ENCODE measurements at places on chromosomes 13 and 19.

- DNase-seq, result no peak
Observed at GRCh38 chr19:46555628-46556280, 45.4 kb upstream of the CALM3 start.

DNA sequence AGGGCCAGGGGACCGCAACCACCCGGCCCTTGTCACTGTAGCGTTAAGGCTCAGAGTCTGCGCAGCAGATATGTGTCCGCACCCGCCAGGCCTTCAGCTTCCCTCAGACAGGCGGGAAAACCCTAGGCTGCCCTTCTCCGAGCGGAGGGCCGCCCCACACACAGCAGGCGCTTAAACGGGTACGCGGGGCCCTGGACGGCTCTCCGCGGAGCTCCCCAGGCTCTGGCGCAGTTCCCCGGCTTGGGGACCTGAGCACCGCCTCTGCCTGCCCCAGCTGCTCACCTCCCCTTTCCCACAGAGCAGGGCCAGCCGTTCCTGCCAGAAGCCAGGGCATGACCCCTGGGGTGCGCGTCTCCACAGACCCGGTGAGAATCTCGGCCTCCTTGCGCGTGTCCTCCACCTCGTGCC is 593 bp downstream of the ZNF135 start:
- no peak for DNase-seq

DNA sequence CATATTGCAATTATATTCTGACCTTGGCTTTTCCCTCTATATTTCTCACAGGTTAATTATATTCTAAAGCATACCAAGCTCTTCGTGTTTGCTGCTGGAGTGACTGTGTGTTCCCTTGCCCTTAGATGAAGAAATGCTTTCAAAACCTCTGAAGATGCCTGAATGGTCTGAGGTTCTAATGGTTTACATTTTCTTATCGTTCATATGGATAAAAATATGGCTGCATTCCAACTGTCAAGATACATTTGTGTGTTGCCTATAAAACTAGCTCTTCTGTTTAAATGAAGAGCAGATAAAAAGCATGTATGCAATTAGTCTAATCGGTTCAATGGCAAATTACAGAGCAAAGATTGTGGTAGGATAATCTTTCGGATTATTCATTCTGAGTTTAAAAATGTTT is 68.4 kb upstream of the ANKRD10 start:
- no peak for DNase-seq

DNA sequence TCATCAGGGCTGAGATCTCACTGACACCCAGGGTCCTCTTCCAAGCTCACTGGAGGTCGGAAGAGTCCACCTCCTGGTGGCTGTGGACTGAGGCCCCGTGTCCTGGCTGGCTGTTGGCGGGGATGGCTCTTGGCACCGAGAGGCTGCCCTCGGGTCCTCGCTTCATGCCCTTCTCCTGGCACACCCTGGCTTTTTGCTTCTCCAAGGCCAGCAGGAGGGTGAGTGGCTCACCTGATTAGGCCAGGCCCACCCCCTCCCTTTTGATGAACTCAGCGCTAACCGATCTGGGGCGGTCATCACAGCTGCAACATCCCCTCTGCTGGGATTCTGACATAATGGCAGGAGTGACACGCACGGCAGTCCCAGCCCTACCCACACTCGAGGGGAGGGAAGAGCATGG is 4.4 kb downstream of the SLC39A3 start:
- no peak for DNase-seq

DNA sequence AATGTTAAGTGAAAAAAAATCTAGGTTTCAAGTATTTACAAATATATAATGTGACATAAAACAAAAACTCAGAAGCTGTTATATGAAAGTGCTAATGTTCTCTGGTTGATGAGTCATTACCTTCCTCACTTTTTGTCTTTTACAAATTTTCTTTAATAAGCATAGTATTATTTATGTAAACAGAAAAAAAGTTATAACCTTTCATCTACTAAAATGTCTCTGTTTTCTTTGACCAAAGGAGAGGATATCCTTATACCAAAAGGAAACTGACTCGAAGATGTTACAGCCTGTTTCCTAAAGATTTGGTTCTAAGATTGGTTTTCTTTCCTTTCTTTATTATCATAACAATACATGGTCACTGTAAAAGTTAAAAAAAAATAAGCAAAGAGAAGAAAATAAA is 38.0 kb downstream of the RCBTB2 start:
- DNase-seq, result no peak

GRCh38 chr13:97141564-97142005 is 80.5 kb upstream of the MBNL2 start:
- DNase-seq, result peak; percentile 79

GRCh38 chr13:79775830-79776229 is 294.9 kb downstream of the NDFIP2 start:
- DNase-seq, result no peak

DNA sequence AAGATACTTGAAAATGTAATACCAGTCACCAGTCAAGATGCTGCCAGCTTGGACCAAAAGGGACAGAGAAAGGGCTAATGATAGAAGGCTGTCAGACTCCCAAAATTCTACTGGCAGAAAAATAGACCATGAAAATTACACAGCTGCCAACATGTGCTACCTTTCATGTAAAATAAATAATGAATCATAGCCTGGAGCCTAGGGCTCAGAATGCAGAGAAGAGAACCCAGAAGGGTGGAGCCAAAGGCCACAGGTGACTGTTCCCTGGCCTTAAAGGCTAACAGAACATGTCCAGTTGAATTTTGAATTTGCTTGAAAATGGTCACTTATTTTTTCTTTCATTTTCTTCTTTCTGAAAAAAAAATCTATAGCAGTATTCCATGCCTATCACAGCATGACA is 1827.0 kb upstream of the MIR17HG start:
- DNase-seq, result peak; percentile 6

DNA sequence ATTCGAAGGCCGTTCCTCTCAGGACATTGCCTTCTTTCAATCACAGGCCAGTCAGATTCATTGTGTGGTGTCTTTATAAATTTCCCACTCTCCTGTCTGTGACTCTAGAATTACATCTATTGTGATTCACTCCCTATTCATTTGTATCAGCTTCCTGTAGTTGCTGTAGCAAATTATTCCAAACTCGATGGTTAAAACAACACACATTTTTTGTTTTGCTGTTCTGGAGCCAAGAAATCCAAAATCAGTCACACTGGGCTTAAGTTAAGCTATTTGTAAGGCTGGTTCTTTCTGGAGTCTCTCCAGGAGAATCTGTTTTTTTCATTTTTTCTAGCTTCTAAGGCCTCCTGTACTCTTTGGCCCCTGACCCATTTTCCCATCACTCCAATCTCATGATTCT is 1487.0 kb upstream of the SLC10A2 start:
- DNase-seq, result no peak

GRCh38 chr19:1854542-1855039 is 6.3 kb upstream of the REXO1 start:
- DNase-seq, result no peak

DNA sequence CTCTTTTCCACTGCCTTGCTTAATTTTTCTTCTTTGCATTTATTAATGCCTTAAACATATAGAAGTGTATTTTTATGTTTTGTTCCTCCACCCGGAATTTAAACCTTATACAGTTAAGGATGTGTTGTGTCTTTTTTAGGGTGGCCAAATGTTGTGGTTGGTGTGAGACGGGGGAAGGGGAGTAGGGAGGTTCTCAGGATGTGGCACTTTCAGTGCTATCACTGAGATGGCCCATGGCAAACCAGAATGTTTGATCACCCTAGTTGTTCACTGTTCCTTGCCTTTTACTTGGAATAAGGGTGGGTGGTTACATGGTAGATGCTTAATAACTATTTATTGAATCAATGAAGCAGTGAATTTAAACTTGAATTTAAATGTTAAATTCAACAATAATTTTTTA is 216.0 kb upstream of the SLITRK1 start:
- no peak for DNase-seq

DNA sequence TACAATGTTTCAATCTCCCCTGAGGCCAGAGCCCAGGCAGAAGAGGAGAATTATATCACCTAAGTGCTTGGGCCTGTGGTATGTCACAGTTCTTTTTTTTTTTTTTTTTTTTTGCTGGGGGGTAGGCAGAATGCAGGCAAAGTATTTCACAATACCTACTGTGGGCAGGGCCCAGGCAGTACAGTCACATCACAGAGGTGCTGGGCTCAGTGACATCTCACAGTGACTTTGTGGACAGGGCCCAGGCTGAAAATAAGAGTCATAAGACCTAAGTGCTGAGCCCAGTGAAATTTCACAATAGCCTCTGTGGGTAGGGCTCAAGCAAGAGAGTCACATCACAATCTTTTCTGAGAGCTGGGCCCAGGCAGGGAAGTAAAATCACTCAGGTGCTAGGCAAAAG is 15.9 kb upstream of the ZNF208 start:
- DNase-seq, result no peak

DNA sequence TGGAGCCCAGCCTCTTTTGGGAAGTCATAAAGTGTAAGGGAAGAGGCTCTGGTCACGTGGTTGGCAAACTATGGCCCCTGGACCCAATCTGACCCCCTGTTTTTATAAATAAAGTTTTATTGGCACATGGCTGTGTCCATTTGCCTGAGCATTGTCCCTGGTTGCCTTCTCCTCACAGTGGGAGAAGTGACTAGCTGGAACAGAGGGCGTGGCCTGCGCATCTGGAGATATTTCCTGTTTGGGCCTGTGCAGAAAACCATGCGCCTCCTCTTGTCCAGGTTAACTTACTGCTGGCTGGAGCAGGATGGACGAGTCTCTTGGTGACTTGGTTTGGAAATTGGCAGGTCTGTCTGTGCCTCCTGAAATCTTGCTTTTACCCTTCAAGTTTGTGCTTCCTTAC is 48.3 kb downstream of the KDM4B start:
- peak; percentile 41 for DNase-seq

GRCh38 chr13:66977161-66977560 is 253.0 kb downstream of the PCDH9 start:
- DNase-seq, result no peak

GRCh38 chr13:46577696-46578589 is 25.0 kb downstream of the LRCH1 start:
- DNase-seq, result no peak

DNA sequence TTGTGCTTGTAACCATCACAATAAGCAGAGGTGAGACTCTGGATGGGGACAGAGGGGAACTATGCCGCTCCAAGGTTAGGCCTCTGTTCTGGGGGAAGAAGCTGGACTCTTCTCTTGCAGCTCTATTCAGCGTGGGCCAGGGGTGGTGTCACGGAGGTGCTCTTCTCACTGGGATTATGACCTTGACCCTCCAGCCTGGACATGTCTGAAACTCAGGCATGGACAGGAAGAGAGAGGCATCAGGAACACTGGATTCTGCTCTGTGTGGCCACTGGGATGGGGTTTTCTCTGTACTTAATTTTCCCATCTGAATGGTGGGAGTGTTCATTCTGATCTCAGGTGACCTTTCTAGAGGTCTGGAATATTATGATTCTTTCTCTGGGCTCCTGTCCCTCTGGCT is 7.6 kb downstream of the MEGF8 start:
- DNase-seq, result no peak

Measured in epithelial cell of prostate (primary cell).